ENCODE measurements at places on chromosomes 16 and 17. TPM values are rescaled to one million over a fixed set of nuclear protein-coding genes. Genes with fewer than 3 reads are reported as not detected.

The HAS3 gene
- total RNA-seq, result 1.4 TPM

- no peak for DNase-seq
These were observed 24.8 kb downstream of the STH start for GRCh38 chr17:46023783-46024388.

DNA sequence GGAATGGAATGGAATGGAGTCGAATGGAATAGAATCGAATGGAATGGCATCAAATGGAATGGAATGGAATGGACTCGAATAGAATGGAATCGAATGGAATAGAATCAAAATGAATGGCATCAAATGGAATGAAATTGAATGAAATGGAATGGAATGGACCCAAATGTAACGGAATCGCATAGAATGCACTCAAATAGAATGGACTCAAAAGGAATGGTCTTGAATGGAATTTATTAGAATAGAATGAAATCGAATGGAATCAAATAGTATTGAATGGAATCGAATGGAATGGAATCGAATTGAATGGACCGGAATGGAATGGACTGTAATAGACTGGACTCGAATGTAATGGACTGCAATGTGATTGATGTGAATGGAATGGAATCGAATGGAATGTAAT lies 501.4 kb upstream of the WSB1 start:
- no peak for DNase-seq

DNA sequence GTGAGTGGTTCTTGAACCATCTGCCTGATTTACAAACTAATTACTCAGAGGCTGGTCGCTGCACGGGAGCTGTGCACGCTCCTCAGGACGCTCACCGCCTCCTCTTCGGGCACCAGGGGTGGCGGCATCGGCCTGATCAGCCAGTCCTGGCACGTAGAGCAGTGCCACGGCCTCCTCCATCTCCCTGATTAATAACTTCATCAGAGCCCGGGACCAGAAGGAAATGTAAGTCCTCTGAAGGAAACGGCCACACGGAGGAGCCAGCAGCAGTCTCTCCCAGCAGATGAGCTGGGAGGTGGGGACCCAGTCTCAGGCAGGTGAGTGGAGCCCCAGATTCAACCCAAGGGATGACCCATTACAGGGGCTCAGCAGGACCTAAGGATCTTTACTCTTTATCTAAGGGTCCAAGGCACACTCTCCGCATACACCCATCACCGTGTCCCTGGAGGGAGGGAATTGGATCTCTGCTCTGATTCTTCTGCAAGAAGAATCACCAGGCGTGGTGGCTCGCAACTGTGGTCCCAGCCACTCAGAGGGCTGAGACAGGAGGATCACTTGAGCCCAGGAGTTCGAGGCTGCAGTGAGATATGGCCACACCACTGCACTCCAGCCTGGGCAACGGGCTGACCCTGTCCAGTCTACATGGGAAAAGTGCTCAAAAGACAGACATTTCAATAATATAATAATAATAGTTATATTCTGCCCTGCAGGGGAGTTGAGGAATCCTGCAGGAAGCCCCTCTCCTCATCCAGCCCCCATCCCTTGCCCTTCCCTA lies 366.5 kb downstream of the SEC14L1 start:
- DNase-seq, result peak; percentile 86

GRCh38 chr16:10517868-10518267 lies 62.5 kb downstream of the EMP2 start:
- no peak for DNase-seq

- no peak for DNase-seq
These were observed 164.2 kb downstream of the MRM1 start for GRCh38 chr17:36765436-36766043.

- no peak for DNase-seq
These were observed 30.0 kb downstream of the NSMCE1 start for GRCh38 chr16:27238591-27238990.

GRCh38 chr16:88882358-88883030 lies 16.0 kb upstream of the PABPN1L start:
- DNase-seq, result no peak

DNA sequence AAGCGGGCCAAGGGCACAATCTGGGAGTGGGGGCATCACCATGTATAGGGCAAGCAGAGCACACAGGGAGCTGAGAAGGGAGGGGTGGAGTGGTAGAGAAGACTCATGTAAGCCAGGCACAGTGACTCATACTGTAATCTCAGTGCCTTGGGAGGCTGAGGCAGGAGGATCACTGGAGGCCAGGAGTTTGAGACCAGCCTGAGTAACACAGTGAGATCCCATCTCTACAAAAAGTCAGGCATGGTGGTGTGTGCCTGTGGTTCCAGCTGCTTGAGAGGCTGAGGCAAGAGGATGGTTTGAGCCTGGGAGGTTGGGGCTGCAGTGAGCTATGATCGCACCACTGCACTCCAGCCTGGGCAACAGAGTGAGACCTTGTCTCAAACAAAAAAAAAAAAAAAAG lies 40.8 kb downstream of the ARHGAP27 start:
- no peak for DNase-seq

DNA sequence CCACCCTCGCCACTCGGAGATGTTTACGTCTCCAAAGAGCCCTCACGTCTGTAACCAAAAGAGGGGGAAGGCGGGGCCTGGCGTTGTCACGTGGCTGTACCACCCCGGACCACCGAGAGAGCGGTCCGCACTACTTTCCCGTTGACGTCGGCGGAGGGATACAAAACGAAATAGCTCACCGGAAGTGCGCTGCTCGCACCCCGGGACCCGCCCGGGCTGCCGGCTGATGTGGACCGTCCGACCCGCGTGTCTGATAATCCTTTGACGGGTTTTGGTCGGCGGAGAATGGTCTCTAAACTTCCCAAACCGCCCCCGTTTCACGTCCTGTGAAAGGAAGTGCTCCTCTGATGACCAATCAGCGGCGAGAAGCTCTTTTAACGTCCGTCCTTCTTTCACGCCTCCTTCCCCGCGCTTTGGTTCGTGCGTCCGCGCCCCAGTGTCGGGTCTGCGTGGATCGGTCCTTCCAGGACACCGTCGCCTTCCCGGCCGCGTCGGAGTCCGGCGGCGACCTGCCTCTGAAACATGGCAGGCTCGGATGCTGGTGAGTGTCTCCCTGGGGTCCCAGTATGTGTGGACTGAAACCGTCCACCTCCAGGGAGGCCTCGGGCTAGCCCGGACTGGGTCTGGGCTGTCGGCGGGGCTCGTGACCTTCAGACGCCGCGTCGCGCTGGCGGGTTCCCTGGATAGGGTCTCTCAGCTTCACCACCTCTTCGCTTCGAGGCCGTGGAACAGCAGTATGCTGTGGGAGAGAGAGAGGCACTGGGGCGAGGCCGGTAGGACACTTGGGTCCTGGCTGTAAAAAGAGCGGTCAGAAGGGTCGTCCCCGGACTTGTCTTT lies at the start of gene CEP95:
TSS of gene CEP95 (plus strand) at position 402 of the 837 bp plus-strand sequence. CDS start at position 523, 121 bp downstream.
- peak; percentile 98 for DNase-seq

DNA sequence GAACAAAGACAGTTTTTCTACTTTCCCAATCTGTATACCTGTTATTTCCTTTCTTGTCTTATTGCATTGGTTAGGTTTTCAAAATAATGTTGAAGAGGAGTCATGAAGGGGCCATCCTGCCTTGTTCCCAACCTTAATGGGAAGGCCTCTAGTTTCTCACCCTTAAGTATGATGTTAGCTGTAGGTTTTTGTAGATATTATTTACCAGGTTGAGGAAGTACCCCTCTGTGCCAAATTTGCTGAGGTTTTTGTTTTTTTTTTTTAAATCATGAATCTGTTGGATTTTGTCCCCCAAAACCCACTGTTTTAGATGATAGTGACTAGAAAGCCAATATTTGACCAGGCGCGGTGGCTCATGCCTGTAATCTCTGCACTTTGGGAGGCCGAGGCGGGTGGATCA lies 36.4 kb downstream of the VMP1 start:
- no peak for DNase-seq

GRCh38 chr16:81237282-81237681 lies 1.2 kb upstream of the BCO1 start:
- no peak for DNase-seq
